ENCODE measurements at places on chromosomes 12 and 14.

DNA sequence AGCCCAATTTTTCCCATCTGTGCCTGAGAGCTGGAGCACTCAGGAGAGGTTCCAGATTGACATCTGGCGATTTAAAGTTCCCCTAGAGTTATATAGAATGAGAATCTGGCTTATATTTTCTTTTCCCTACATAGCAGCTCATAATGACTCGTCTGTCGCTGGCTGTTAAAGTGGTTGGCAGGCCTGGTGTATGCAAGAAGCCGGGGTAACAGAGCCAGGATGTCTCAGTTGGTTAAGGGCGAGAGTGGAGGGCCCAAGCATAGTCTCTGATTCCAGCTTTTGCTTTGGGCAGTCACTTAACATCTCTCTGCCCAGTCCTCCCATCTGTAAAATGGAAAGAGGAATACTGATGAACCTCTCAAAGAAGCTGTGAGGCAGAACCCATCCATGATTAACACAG is 751.6 kb downstream of the NOVA1 start:
- no peak for DNase-seq

DNA sequence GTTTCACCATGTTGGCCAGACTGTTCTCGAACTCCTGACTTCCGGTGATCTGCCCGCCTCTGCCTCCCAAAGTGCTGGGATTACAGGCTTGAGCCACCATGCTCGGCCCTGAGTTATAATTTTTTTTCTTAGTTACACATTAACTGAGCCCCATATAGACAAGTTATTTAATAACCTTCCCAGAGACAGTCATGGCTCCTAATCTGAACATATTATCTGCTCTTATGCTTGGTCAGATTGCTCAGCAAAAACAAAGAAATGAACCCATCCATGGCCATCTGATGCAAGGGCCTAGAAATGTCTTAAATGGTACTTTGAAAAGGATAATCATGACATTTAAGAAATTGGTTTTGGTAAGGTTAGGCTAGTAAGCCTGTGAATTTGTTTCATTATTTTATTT is 13.0 kb downstream of the SAMD15 start:
- no peak for DNase-seq

- no peak for DNase-seq
Observed at GRCh38 chr14:23025151-23025814, 9.4 kb downstream of the PSMB5 start.

DNA sequence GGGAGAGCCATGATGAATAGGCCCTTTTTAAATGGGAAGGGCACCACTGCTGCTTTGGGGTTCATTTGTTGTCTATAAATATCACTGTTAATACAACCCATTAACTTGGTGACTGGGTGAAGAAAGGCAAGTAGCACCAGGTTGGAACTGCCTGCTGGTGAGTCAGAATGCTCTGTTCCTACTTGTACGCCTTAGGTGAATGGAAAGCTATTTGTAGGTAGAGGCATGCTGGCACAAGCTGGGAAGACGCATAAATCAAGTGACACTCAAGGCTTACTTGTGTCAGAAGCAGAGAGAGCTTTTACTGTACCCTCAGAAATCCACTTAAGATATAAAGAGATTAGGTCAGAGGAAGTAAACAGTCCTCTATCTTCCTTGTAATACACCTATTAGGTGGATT is 142.5 kb downstream of the TMX1 start:
- no peak for DNase-seq

DNA sequence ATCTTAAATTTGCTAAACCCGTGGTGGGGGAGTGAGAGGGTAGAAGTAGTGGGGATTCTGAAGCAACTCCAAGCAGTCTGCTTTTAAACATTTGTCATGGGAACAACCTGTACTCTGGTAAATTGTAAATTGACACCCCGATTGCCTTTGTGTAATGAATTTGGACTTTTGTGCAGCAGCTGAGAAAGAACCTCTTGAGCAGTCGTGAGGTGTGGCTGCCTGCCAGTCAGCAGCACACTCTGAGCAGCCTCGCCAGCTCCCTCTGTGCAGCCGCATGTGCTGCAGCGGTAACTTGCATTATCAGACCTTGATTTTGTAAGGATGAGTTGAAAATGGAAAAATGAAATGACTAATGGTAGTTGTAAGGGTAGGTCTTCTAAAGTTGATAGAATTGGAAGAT is 74.3 kb downstream of the SUSD6 start:
- DNase-seq, result peak; percentile 77

GRCh38 chr12:65189028-65189718 is 19.8 kb downstream of the LEMD3 start:
- DNase-seq, result no peak

- no peak for DNase-seq
Observed at GRCh38 chr14:42429401-42429800, 822.7 kb downstream of the LRFN5 start.

DNA sequence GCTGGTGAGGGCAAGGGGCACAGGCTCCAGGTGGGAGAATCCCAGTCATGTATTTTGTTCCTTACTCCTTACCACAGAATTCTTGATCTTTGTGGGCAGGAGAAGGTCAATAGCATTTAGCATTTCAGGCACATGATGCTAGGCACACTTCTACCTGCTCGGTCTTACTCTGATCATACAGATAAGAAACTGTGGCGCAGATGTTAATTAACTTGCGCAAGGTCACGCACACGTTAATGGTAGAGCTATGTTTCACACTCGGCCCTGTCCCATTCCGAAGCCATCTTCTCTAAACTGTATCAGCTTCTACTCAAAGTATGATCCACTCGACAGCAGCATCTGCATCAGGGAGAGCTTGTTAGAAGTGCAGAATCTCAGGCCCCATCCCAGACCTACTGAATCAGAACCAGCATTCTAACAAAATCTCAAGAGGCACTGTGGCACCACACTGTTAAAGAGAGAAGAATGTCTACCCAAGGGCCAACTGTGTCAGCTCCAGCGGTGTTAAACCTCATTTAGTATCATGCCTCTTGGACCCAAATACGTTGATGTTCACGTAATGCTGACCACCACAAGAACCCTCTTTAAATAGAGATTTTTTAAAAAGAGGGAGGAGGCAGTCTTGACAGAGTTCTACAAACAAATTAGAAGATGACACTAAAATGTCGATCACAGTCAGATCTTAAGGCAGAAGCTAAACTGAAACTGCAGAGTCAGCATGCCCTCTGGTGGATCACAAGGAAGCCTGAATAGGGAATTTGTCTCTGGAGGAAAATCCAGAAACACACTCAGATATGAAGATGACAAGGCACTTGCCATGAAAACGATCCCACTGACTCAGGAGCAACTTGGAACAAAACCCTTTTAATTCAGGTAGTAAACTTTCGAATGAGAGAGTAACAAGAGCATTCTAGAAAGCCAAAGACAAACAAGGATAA is 7.3 kb downstream of the STXBP6 start:
- DNase-seq, result peak; percentile 84

DNA sequence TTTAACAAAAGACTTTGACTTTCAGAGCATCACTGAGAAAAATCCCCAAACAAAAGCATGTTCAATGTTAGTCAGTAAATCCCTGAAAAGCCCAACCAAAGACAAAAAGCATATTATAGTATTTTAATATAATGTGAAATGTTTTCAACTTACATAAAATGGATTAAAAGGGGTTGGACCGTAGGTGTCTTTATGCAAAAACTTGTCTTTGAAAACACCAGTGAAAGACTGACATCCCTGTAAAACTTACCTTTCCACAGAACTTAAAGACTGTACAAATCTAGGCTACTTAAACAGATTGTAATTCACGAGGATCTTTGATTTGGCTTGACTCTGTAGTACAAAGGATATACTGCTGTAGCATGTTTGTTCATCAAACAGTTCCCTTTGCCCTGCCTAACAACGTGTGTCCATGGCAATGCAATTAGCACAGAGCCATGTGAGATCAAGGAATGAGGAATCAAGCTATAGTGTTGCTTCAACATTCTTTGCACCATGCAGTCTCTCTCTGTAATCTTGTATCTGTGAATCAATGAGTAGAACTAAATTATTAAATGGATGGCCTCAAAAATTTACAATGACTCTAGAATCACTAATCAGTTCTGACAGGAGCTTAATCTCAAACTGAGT is 138.5 kb upstream of the SYT1 start:
- DNase-seq, result no peak

GRCh38 chr14:73744874-73745529 is 30.8 kb upstream of the PNMA1 start:
- no peak for DNase-seq

GRCh38 chr14:41900644-41901043 is 294.0 kb downstream of the LRFN5 start:
- DNase-seq, result no peak

- no peak for DNase-seq
Observed at GRCh38 chr12:113894697-113895096, 71.4 kb downstream of the RBM19 start.

- no peak for DNase-seq
Observed at GRCh38 chr14:48504921-48505320, 829.5 kb upstream of the MDGA2 start.

GRCh38 chr12:12999959-13000615 is at the start of gene HEBP1:
Gene HEBP1, minus strand, starts transcription at chr12:13000265. Its CDS starts 151 bp downstream, at chr12:13000114.
- DNase-seq, result peak; percentile 96

DNA sequence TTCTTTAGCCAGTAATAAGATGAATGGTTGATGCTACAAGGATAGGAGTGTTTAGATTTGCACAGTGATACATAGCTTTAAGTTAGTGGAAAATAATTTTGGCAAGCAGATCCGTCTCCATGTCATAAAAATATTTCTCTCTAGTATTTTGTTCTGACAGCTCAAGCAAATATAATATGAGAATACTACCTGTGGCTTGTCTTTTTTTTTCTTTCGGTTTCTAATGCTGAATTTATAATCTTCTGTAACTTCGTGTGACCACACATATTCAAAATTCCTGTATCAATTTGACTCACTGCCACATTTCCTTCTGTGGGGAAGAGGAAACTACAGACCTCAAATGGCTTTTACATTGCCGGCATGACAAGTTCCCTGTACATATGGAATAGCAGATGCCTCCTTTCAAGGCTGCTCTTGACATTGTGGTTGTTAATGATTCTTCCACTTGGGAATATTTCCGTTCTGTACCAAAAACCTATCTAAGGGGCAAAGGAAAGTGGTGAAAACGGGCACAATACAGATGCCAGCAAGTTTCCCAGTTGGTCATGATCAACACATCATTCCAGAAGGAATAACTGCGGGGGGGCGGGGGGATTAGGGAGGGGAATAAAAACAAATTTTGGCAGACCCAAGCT is 103.6 kb upstream of the CCDC91 start:
- no peak for DNase-seq

DNA sequence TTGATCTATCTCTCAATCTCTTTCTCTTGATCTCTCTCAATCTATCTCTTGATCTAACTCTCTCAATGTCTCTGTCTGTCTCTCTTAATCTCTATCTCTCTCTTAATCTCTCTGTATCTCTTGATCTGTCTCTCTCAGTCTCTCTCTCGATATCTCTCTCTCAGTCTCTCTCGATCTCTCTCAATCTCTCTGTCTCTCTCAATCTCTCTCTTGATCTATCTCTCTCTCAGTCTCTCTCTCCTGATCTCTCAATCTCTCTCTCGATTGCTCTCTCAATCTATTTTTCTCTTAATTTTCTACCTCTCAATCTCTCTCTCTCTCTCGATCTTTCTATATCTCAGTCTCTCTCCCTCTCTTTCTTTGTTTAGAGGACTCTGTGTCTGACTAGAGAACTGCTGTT is 126.7 kb downstream of the BCL11B start:
- no peak for DNase-seq

DNA sequence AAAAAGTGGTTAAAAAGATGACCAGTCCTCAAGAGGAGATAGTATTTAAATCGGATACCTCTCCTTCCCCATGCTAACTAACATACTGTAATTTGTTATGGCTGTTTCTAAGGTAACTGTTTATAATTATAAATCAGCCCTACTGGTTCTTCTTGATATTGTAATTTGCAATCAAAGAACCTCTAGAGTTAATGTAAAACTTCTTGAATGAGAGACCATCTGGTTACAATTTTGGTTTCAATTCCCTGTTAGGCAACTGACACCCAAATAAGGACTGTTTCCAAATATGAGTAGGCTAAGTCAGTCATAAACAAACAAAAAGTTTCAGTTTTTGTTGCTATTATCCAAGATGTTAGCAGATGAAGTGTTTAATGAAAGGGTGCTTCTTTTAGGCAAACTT is 120.2 kb upstream of the DNM1L start:
- DNase-seq, result no peak

- DNase-seq, result no peak
Observed at GRCh38 chr14:54450535-54450934, 9.4 kb upstream of the CNIH1 start.

GRCh38 chr14:22978981-22979671 is 3.2 kb downstream of the AJUBA start:
- no peak for DNase-seq

DNA sequence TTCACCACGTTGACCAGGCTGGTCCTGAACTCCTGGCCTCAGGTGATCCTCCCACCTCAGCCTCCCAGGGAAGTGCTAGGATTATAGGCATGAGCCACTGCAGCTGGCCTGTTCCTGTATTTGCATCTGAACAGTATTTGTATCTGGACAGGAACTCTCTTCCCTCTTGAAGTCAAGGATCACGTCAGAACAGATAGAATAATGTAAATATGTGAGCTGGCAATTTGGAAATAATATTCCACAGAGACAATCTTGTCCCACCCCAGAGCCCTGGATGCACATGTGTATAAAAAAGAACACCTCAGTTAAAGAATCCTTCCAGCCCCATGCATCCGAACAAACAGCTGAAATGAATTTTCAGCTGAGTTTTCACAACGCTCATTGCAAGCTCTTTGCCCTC is 118.3 kb downstream of the VEZT start:
- DNase-seq, result no peak

- DNase-seq, result no peak
Observed at GRCh38 chr14:77722301-77722700, 14.4 kb downstream of the SLIRP start.

DNA sequence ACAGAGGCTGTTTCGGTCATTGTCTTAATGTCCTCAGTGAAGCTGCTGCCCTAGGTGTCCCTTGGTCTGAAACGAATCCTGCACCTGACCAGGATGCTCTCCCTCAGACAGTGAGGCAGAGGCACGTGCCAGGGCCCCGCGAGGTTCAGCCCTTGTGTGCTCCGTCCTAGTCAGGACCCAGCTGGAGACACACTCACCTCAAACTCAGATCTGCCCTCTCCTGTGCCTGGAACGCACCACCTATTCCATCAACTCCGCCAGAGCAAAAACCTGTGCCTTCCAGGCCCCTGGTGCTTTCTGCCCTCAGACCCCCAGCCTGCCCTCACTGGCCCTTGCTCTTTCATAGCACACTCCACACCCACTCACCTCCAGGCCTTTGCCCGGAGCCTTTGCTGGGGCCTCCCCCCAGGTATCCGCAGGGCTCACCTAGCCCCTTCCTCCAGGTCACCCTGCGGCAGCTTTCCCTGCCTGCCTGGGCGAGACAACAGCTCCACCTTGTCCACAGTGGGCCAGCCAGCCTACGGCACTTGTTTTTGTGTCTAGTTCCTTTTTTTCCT is 150.6 kb downstream of the BCL11B start:
- no peak for DNase-seq

DNA sequence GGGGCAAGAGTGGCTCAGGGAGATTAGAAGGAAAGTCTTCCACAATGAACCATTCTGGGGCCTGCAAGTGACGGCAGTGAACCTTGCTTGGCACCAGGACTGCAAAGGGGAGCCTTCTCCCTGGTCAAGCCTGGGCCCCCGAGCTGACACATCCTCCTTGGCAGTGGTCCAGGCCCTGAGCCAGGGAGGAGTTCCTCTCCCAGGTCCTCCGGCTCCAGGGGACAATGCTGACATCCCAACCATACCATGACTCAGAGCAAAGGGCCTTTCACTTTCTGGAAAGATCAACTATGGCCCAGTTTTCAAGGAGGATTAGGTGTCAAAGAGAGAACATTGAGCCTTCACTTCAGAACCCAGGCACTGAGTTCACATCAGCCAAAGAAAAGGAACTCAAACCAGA is 756.5 kb upstream of the TBX3 start:
- no peak for DNase-seq
